NCI-H2227 treated with DMSO at 0.1 percent for 48 hours (cell line): ENCODE measurements at places on chromosomes 1 and 21.

DNA sequence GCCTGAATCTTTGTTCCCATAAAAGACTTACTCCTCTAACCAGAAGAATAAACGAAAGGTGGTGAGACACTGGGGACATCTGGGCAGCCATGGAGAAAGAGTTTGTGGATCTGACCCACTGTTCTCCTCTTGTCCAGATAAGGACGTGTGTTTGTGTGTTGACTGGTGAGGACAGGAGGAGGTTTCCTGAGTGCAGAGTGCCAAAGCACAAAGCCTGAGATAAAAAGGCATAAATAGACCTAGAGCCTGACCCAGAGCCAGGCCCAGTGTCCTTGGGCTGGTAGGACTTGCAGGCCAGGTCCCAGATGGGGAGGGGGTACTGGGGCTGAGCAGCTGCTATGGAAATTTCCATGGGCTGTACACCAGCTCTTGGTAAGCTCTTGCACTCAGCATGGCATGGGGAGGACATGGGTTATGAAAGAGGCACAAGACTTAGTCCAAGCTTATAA lies 19.6 kb upstream of the COQ8A start:
- no peak for DNase-seq

DNA sequence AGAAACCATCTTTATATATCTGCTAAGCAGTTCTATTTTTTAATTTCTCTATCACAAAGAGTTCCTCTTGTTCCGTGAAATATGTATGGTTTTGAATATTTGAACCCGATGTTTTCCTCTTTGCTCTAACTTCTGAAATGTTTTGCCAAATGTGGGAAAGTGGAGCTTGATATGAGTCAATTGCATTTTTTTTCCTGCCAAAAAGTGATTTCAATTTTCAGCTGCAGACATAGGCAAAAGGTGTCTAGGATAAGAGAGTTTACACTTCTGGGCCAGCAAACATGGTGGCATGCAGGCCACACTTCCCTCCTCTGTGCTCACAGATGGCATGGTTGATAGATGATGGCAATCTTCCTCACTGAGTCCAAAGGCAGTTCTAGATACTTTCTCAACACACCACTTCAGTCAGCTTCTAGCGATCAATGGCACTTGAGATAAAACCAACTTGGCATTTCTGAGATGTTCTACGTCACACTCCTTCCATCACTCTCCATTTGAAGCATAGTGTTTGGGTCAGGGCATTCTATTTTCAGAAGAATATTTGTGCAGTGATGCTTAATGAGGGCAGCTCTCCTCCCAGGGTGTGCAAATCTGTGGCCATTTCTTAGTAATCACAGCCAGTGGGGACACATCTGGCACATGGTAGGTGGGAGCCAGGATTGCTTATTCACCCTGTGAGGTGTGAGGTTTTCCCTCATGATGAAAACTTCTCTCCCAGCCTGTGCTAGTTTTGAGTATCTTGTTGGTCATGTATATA lies 54.4 kb upstream of the SCAF4 start:
- DNase-seq, result no peak

DNA sequence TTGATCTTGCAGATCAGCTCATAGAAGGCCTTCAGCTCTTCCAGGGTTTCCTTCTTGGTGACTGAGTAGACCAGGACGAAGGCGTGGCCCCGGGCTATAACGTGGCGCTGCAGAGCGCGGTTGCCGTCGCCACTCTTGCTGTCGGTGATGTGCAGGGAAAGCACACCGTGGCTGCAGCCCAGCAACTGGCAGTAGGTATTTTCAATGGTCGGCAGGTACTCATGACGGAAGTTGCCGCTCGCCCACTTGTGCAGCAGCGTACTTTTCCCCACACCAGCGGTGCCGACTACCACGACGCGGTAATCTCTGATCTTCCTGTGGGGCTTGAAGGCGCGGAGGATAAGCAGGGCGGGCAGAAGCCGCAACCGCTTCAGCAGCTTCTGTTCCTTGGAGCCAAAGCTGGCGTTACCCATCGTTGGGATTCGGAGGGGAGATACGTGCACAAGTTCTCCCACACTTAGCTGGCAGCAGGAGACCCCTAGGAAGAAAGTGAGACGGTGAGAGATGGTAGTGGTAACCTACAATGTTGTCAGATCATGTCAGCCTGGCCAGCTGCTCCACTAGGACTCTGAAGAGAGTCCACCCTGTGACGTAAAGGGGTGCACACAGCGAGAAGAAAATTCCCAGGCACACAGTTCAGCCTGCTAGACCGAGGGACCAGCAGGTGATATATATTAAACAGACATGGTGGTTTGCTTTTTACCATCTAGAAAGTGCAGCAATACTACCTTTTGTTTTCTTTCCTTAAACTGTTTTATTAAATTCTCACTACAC lies 3.4 kb downstream of the DIRAS3 start:
- DNase-seq, result no peak

GRCh38 chr1:91757763-91758460 lies 128.0 kb downstream of the TGFBR3 start:
- no peak for DNase-seq

DNA sequence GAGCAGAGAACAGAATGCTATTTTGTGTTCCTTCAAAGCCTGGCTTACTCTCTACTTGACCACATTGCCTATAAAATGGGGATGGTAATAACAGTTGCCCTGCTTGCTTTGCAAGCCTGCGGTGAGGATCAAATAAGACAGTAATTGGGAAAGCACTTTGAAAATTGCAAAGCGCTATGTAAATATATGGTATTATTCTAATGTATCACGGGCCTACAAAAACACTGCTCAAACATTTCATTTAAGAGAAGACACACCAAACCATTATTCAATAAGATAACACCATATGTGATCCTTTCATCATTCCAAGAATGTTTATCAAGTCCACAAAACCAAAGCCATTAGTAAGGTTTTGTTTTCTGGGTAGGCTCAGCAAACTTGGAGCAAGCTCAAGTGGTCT lies 208.4 kb downstream of the ROR1 start:
- no peak for DNase-seq

- no peak for DNase-seq
Measured at GRCh38 chr21:29786496-29787360, 153.1 kb downstream of the GRIK1 start.

DNA sequence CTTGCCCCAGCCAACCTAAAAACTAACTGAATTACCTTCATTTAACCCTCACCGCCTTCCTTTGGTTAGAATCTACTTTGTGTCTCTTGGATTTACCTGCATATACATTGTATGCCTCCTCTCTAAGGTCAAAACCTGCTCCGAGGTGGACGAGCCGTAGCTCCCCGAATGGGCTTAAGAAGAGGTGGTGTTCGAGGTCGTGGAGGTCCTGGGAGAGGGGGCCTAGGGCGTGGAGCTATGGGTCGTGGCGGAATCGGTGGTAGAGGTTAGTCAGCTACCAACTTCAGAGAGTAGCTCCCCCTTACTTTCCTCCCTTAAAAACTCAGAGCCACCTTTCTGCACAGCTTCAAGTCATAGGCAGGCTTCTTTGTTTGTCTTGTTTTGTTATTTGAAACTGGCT lies 9.2 kb downstream of the CHTOP start:
- DNase-seq, result no peak

- no peak for DNase-seq
Measured at GRCh38 chr1:88276163-88276562, 407.9 kb upstream of the PKN2 start.

- no peak for DNase-seq
Measured at GRCh38 chr21:15295875-15296274, 231.1 kb upstream of the NRIP1 start.

DNA sequence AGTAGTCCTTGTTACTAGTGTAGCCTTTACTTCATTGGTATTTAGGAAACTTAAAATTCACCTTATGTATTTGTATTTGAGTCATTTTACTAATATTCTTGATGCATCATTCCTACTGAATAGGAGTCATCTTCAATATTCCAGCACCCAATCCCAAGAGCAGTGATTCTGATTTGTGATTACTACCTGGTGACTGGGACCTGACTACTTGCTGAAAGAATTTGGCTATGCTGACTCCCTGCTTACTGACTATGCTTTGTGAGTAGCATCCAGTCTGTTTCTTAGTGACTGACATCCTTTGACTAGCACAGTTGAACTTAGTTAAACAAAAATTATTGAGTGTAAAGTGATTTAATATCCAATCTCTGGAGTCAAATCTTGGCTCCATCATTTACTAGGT lies 129.9 kb upstream of the NEGR1 start:
- no peak for DNase-seq

GRCh38 chr1:54671985-54672608 lies 30.5 kb downstream of the MROH7 start:
- DNase-seq, result peak; percentile 29

GRCh38 chr1:206472024-206472423 lies 1.7 kb downstream of the IKBKE start:
- no peak for DNase-seq

GRCh38 chr1:110336300-110337039 lies 2.7 kb upstream of the RBM15 start:
- DNase-seq, result no peak

GRCh38 chr1:41020654-41021053 lies 871 bp downstream of the SLFNL1 start:
- no peak for DNase-seq

GRCh38 chr1:8211883-8212579 lies 105.9 kb upstream of the SLC45A1 start:
- no peak for DNase-seq

- DNase-seq, result no peak
Measured at GRCh38 chr1:11488201-11488770, 9.3 kb downstream of the DISP3 start.

- no peak for DNase-seq
Measured at GRCh38 chr1:26265405-26265804, 14.5 kb upstream of the SH3BGRL3 start.

- DNase-seq, result no peak
Measured at GRCh38 chr1:91585982-91586381, 85.3 kb downstream of the CDC7 start.

- no peak for DNase-seq
Measured at GRCh38 chr21:44473915-44474555, 18.7 kb downstream of the LRRC3 start.

GRCh38 chr1:43346636-43347035 lies 9.0 kb downstream of the MPL start:
- no peak for DNase-seq

DNA sequence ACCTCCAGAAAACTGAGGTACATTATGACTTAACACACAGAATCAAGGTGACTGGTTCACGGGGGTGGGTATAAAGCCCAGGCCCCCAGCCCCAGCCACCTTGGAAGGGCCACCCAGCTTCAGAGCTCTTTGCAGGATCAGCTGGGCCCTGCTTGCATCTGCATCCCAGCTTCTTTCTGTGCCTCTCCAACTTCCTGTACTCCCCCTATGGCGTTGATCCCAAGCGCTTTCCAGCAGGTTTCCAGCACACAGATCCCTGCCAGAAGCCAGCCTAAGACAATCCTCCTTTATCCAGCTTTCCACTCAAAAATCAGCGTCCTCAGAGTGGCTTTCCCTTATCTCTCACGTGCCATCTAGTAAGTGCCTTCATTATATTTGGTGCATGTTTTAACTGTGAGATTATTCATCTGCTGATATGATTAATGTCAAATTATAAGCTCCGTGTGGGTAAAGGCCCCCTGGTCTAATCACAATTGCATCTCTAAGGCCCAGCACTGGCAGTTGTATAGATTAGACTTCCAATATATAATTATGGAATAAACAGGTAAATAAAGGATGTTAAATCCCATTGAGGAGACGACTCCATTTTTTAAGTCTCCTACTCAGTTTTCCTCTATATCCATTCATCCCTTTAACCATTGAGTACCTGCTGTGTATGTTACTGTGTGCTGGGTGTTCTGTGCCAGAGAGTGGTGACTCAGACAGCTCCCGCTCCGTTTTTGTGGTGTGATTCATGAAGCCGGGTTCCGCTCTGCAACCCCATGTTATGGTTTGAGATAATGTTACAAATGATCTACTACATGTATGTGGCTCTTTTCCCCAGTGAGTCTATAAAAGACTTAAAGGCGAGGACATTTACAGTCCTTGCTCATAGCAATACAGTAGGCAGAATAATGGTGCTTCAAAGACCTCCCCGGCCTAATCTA lies 387.6 kb downstream of the PCP4 start:
- no peak for DNase-seq

DNA sequence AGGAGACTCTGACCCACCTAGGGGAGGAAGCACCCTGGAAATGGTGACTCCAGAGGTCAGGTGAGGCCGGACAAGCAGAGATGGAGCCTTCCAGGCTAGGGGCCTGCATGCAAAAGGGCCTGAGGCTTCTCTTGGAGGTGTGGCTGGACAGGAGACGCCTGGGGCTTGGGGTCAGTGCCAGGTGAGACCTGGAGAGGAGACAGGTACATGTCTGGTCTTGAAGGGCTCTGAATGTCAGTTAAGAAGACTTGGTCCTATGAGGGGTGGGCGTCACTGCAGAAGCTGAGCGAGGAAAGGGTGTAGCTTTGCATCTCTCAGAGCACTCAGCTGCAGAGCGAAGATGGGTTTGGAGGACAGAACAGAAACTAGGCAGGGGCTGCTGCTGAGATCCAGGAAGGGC lies 14.3 kb downstream of the LRP8 start:
- no peak for DNase-seq

GRCh38 chr1:224544346-224545110 lies 71.6 kb upstream of the CNIH3 start:
- no peak for DNase-seq

GRCh38 chr1:65404941-65405340 lies 15.5 kb upstream of the LEPR start:
- DNase-seq, result no peak

DNA sequence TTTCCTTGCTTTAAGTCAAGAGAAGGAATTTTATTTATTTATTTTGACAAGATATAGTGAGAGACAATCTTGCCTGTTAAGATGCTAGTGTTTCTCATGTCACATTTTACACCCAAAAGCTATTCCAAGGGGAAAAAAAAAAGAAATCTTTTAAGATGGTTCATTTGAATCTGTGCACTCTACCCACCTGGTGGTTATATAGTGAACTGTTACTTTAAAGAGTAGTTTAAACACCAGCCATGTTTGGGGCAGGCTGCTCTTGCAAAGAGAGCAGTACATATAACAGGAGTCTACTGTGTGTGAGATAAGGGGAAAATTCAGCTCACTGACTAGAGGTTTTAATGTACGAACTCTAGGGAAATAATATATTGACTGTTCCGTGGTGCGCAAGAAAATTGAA lies 3.3 kb upstream of the ELAVL4 start:
- DNase-seq, result peak; percentile 71

GRCh38 chr21:42868196-42868595 lies 11.1 kb downstream of the WDR4 start:
- no peak for DNase-seq

GRCh38 chr1:230923176-230923575 lies 54.9 kb upstream of the C1orf198 start:
- DNase-seq, result no peak
